ENCODE measurements at places on chromosomes 4 and X.

DNA sequence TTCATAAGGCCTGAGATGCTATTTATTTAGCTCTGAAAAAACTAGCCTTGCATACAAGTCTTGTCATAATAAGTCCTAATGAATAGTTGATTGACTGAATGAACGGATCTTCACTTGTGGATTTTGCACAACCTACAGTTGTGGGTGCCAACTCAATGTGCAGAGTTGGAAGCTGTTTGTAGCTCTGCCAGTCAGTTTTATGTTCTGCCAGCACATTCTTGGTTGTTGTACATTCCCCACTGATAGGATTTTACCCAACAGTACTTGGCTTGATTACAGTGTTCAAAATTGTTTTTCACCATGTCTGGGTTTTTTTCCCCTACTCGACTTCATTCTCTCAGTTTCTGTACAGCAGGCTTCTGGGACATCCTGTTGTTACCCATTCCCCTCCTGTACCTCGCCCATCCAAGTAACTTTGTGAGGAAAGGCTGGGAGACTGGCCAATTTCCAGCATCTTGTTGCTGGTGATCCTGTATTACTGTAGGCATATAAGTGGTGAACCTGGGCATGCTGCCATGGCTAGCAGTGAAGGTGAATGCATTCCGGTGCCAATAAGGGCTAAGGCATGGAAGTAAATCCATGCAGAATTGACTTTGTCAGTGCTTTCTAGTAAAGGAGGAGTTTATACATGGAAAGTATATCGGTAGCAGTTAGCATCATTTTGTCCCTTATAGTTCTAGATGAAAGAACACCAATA is 22.8 kb downstream of the IL1RAPL1 start:
- DNase-seq: no peak

- no peak for DNase-seq
Measured at GRCh38 chr4:181046809-181047208, 1196.4 kb upstream of the TENM3 start.

- peak; percentile 34 for DNase-seq
Measured at GRCh38 chr4:1246901-1247863, 1.7 kb downstream of the CTBP1 start.

- no peak for DNase-seq
Measured at GRCh38 chr4:88522702-88523324, 763 bp downstream of the PYURF start.

DNA sequence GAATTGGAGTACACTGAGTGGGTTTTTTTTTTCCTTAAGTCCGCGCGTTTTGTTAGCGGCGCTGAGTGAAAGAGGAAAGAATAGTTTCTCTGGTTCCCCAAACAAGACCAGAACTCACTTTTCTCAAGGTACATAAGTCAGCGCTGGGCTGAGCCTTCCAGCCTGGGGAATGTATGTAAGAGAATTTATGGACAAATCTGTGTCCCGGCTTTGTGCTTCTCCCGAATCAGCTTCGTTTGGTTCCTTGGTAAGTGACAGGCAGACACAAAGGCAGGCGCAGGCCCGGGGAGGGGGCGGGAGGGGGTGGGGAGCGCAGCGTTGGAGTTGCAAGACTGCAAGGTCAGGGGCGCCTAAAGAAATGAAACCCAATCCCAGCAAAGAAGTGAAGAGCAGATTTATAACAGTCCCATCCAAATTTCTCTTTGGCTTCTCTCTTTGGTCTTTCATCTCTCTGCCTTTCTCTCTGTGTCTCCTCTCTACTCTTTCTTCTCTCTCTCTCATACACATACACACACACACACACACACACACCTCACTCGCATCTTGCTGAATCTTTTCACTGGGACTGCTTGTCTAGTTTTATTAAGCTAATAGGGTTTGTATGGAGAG is 981 bp downstream of the TET2 start:
- no peak for DNase-seq

DNA sequence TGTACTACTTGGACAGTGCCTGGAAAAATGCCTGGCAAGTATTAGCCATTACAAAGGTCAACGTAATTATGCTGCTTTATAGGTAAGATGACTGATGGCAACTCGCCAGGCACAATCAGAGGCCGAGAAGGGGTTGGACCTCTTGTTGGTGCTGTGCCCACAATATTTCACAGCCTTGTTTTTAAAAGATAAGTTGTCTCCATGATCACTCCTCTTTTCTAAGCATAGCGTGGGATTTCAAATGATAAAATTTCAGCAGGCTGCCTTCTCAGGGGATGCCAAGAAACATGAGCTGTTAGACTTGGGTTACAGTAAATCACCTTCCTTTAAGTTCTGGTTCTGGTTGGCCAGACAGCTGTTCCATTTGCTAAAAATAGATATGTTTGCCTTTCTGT is 26.9 kb downstream of the HOPX start:
- DNase-seq: no peak

GRCh38 chr4:111230265-111230664 is 607.4 kb upstream of the PITX2 start:
- no peak for DNase-seq

DNA sequence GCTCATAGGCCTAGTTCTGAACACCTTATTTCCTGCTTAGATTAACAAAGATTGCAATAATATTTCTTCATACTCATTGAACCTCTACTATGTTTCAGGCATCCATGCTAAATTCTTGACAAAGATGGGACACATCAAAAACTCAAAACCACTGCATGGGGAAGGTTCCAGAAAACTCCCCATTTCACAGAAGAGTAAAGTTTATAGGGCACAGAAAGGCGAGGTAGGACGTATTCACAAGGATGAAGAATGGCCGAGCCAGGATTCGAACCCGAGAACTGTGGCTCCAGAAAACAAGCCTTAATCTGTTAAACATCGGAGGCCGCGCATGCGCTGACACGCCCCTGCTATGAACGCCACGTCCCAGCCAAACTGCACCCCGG is 688 bp downstream of the UXT start:
- DNase-seq: no peak

GRCh38 chr4:145881576-145881975 is 57.0 kb downstream of the ZNF827 start:
- no peak for DNase-seq

DNA sequence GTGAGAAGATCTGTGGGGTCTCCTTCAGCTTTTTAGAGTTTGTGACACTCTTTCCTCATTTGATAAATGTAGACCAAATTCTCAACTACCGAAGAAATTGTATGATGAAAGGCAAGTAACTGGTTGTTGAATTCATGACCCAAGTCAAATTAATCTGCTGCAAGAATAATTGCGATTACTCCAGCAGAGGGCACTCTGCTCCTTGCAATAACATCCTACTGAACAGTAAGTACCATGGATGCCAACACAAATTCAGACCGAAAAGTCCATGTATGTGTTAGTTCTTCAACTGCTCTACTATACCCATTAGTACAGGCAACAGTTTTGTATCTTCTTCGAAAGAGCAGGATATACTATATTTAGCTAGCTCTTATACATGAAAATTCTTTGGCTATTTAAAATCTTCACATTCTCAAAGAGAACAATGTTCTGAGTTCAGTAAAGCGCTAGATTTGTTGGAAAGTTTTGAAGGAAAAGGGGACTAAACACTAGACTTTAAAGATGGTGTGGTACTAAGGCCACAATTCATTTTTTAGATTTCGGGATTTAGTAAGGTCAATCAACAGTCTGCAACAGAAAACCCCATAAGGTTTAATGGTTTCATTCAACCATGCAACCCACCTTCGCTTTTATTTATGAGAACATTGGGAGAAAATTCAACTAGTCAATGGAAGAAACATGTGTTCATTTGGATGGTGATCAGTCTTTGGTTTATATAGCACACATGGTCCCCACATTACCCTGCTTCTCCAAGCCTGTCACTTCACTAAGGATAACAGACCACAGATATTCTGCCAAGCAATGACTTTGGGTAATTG is 105.4 kb upstream of the TBC1D9 start:
- DNase-seq: peak; percentile 19

DNA sequence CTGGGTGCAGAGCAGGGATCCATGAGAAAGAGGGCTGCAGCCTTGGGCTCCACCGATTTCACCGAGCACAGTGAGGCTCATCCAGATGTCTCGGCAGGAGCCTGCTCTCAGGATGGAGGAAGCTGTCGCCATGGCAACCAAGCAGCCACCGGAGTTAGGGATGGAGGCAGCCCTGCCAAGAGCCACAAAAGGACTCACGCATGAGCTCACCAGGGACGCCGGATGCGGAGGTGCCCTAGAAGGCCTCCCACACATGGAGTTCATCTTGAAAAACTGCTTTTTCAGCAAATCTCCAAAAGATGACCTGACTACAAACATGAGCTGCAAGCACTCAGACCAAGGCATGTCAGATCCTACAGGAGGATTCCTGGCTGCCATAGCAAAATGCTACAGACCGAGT is 90.7 kb downstream of the WFS1 start:
- no peak for DNase-seq

- DNase-seq: no peak
Measured at GRCh38 chr4:23789762-23790161, 100.1 kb downstream of the PPARGC1A start.

DNA sequence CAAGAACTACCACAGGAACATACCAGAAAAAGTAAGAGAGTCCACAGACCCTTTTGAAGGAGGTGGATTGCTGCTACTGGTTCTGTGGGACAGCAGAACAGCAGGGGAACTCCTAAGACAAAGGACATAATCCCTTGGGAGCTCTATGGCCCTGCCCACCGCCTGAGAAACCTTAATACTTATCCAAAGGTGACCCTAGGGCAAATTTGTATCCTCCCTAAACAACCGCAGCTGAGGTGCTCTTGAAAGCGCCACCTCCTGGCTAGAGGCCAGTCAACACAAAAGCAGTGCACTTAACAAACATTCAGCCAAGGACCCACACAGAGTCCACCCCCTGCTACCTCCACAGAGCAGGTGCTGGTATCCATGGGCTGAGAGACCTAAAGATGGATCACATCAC is 136.8 kb downstream of the ADAM29 start:
- DNase-seq: no peak

DNA sequence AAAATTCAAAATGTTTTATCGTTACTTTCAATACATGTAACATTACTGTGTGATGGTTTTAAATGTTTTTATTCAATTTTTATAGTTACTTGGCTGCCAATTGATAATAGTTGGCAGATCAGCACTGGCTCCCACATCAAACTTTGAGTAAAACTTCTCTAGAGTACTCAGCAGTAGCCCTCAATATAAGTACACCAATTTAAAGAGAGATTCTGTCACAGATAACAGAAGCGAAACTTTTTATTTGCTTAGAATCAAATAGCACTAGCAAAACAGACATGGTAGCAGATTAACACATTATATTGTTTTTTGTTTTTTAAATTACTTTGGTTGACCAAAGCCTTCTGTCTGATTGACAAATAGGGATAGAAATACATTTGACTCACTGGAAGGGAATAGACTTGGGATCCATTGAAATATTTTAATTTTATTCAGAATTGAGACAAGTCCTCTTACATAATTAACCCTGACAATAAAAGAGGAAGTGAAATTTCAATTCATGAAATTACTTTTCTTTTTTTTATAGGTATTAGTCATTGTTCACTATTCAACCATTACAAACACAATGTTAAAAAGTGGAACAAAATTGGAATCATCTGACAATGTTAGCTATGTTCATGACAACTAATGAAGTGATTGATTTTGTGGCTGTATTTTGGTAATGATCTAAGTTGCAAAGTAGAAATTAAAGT is 554.9 kb downstream of the KLHL4 start:
- no peak for DNase-seq

DNA sequence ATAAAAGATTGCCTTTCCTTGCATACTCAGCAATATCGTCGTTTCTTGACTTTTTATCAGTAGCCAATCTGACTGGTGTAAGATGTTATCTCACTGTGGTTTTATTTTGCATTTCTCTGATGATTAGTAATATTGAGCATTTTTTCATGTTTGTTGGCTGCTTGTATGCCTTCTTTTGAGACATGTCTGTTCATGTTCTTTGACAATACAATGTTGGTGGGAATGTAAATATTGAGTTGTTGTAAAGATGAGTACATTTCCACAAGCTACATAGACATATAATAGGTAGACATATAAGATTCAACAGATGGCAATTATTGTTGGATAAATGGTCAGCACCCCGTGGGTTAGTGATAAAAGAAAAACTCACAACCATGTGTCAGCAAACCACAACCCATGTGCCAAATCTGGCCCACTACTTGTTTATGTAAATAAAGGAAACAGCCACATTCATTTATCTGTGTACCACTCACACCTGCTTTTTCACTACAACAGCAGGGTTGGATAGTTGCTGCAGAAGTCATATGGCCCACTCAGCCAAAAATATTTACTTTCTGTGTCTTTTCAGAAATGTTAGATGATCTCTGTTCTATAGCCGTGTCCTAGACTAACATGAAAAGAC is 153.1 kb upstream of the VCX start:
- no peak for DNase-seq

DNA sequence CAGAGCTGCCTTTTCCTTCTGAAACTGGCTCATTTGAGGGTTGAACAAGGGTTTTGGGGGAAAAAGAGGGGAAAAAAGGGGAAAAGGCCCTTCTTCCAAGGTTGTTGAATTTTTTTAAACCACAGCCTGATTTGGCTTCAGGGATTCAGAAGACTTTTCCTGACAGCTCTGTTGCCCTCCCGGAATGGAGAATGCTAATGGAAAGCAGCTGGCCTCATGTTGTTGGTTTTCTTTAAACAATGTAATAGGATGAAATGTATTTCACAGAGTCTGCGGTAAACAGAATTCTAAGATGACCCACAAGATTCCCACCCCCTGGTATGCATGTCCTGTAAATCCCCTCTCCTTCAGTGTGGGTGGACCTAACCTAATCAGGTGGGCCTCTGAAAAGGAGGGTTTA is 3.3 kb upstream of the KIAA1210 start:
- DNase-seq: no peak

DNA sequence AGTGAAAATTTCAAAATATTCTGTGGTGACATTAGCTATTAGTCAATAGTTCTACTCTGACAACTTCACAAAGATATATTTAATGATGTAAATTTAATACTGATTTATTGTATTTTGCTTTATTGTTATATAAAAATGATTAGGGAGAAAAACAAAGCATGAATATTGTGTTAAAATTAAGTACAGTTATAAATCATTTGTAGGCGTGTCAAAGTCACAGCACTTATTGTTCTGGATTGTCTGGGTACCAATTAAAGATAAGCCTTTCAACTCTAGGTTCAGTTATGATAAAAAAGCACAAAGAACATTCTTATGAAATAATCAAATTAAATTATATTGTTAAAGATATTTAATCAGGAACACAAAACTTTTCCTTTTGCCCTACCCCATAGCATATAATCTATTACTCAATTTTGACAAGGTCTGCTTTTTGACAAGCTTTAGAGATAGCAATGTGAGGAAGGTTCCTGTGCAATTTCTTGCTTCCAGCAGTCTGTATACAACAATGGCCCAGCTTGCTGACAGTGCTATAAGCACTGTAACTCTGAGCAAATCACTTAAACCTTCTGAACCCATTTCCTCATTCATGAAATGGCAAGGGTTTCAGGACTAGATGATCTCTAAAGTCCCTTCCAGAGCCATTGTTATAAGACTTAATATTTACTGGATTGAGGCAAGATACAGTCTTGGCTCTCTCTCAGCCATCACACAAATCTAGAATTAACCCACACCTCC is 910.3 kb upstream of the LCORL start:
- DNase-seq: no peak

- no peak for DNase-seq
Measured at GRCh38 chrX:124212622-124213021, 119.8 kb upstream of the TEX13D start.

DNA sequence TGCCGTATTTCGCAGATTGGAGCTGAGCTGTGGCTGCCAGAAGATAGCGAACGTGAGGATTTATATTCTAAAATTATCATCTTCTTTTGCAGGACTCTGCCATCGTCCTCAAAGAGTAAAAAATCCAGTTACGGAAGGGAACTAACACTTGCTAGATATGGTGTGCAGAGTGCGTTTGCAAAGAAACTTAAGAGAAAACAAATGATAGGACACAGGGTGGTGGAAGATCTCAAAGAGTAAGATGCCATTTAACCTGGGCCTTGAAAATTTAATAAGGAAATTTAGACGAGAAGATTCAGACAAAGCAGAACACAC is 566 bp downstream of the LARP7 start:
- no peak for DNase-seq
